T-helper 22 cell (primary cell): ENCODE measurements at places on chromosomes 1 and 21.

GRCh38 chr1:220386494-220387195, 114.4 kb upstream of the RAB3GAP2 start:
- DNase-seq = no peak

DNA sequence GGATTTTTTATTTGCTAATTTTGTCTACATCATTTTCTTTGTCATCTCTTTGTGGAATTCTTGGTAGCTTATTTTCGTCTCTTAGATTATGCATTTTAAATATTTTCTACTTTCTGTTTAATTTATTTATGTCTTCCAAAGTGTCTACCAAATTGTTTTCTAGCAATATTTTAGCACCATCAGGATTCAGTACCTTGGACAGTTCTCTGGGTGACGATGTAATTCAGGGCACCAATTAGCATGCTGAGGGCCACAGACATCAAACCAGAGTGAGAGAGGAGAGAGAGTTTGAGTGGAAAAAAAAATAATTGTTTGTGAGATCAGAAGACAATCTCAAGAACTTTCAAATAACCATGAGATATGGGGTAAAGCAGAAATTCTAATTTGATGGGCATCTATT, 169.8 kb upstream of the CXADR start:
- no peak for DNase-seq

DNA sequence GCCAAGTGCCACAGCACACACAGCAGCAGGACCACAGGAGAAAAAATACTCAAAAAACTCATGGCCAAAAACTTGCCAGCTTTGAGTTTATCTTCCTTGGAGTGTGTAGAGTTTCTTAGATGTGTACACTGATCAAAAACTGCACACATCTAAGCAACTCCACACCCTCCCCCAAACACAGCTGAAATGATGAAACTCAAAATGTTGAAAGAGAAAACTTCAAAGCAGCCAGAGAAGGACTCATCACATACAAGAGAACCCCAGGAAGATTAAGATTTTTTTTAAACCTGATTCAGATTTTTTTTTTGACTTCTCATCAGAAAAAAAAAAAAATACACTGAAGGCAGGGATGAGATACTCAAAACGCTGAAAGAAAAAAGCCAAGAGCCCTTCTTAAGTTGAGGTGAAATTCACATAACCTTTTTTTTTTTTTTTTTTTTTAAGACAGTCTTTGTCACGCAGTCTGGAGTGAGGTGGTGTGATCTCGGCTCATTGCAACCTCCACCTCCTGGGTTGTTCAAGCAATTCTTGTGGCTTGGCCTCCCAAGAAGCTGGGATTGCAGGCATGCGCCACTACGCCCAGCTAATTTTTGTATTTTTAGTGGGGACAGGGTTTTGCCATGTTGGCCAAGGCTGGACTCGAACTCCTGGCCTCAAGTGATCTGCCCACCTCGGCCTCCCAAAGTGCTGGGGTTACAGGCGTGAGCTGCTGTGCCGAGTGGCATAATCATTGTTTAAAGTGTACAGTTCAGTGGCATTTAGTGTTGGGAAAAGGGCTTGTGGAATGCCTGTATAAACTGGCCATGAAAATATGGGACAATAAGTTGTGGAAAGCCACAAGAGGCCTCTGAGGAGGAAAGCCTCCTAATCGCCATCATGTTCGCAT, 20.9 kb upstream of the PDXK start:
- DNase-seq = no peak

DNA sequence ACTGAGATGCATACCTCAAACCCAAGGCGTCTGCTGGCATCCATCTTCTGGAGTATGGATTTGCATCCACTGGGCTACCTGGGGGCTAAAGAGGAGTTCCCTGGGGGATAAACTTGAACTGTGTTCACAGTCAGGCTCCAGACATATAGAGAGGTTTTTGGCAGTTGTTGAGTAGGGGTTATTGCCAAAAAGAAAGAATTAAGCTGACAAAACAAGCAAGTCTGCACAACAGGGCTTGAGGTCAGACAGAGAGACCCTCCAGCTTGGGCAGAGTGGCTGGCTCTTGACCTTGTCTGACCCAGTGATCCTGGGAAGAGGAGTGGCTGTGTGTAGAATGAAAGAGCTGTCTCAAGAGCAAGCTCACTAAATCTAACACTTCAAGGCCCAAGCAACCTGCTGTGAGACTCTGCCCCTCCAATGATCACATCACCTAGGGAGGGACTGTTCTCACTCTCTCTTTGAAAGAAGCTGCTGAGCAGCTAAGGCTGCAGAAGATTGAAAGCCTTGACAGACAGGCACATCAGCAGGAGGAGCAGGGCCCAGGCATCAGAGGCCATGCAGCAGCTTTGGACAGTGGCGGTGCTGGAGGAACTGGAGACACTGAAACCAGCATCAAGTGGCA, 61.5 kb downstream of the SYT2 start:
- DNase-seq = no peak

GRCh38 chr1:119115311-119115710, 25.1 kb downstream of the WARS2 start:
- DNase-seq = no peak

GRCh38 chr1:201779351-201779880, 49.5 kb upstream of the IPO9 start:
- no peak for DNase-seq

GRCh38 chr21:34953950-34954349, 95.2 kb downstream of the RUNX1 start:
- DNase-seq = no peak

- DNase-seq = peak; percentile 18
These were observed 898 bp downstream of the MFSD2A start for GRCh38 chr1:39955547-39956539.

DNA sequence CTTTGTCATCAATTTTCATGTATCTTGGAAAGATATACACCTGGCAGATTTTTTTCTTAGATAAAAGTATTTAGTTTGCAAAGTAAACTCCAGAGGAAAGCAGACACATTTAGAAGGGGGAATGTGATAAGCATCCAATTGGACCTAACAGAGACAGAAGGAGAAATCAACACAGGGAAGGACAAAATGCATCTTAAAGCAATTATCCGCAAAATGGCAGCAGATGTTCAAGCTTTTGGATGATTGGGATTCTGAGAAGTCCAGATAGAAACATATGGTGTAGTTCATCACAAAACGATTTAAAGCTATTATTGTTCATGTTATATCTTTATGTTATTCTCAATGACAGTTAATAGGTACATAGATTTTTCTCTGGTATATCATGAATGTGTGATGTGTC, 1153.1 kb upstream of the B3GALT2 start:
- DNase-seq = no peak

GRCh38 chr1:38173848-38174247, 127.3 kb upstream of the POU3F1 start:
- no peak for DNase-seq

DNA sequence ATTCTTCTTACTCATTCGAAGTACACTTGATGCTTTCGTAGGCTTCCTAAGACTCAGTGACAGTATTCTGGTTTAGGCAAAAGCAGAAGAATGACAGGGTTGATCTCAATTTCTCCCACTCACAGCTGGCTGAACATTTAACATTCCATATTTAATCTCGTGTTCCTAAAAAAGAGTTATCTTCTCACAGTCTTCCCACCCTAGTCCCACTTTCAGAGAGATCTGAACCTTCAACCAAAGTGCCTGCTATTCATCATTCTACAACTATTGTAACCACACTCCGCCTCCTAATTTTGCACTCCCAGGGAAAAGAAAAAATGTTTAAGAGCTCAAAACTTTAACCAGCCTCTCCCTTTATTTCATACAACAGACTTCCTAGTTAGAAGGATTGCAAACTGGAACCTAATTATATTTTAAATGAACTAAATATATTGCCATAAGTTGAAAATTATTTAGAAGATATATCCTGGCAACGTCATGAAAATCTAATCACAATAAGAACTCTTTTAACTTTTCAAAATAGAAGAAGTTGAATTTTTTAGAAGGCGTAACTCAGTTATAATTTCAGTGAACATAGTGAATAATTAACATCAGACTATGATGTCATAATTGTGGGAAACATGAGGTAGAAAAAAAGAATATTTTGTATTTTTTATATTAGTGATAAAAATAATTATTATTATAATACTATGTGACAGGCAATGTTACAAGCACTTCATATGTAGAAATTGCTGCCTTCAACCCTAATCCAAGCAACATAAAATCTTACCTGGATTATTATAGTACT, 540.9 kb upstream of the ADGRL2 start:
- no peak for DNase-seq

DNA sequence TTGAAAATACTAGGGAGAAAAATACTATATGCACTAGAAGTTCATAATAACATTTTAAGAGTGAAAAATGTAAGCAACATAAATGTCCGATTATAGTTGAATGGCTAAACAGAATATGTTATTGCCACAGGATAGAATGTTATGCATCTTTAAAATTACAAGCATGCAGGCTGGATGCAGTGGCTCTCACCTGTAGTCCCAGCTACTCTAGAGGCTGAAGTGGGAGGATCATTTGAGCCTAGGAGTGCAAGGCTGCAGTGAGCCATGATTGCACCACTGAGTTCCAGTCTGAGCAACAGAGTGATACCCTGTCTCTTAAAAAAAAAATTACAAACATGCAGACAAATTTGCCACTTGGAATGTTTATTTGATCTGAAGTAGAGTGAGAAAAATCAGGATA, 3.0 kb upstream of the BATF3 start:
- DNase-seq = no peak

DNA sequence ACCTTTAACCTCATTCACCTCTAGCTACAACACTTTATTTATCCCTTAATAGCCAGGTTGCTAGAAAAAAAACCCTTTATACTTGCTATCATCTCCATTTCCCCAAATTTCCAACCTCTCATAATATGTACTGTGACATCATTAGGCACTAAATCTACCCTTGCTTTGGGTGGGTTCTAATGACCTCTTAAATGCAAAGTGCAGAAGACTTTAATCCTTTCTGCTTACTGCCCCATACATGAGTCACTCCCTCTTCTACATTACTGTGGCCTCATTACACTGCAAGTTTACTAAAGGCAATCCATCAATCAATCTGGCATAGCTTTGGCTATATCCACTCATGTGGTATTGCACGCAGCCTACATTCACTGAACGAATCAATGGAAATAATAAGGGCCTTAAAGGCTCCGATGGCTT, 353.3 kb downstream of the SMYD3 start:
- DNase-seq = no peak

DNA sequence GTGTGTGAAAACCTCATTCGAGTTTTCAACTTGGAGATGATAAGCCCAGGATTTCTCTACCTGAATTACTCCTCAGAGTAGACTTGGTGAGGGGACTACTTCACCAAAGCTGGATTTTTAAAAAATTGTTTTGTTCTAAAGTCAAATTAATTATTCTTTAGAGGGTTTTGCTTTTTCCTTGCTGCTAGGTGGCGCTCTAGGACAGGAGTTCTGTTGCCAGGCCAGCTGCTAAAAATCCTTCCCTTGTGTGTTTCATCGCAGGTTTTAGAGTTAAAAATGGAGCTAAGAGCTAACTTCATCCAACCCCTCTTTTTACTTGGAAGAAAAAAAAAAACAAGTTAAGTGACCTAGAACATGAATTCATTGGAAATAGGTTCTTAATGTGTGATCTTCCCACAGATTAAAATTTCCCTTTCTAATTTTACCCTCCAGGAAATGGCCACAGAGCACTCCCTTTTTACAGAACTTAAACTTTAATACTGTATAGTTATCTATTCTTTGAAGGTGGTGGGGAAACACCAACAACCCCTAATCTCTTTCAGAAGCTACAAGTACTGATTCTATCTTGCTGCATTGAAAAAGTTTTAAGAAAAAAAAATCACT, 36.7 kb upstream of the FAM163A start:
- peak; percentile 22 for DNase-seq

- DNase-seq = no peak
These were observed 60.5 kb upstream of the USP25 start for GRCh38 chr21:15669247-15669646.

DNA sequence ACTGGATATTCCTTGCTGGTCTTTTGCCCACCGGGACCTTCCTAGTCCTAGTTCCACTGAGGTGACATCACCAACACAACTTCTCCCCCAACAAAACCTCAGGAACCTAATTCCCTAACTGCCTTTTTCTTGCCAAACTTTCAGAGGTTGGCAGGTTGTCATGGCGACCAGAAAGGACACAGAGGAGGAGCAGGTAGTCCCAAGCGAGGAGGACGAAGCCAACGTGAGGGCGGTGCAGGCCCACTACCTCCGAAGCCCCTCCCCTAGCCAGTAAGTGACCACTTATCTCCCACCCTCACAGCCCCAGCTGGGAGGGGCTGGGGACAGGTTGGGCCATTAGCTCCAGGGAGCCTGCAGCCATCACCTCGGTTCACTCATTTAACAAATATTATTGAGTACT, 815 bp downstream of the STYXL2 start:
- no peak for DNase-seq

DNA sequence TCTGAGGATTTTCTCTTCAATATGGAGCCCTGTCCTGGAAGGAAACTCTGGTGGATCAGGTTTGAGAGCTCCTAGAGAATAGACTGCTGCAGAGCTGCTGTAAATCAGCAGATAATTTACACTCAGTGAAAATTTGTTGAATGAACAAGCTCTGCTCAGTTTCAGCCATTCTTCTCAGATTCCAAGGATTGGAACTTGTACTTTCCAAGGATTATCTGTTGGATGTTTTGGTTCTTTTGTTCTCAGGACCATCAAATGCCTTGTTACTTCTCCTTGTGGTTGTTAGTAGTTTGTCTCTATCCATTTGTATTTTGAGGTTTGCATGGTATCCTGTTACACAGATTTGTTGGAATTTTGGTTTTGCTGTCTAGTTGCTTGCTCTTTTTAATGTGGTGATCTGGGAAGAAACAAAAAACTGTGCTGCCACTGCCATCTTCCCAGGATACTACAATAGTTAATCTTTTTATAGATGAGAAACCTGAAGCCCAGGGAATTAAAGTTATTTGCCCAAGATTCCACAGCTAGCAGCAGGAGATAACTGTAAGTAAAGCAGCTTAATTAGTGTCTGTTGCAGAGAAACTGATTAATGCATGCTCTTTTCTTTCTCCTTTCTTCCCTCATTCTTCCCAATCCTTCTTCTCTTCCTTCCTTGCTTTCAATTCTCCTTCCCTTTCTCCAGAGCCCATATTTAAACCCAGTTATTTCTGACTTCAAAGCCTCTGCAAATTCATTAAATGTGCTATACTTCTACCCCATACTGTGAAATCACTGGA, 21.7 kb upstream of the KIFAP3 start:
- no peak for DNase-seq

DNA sequence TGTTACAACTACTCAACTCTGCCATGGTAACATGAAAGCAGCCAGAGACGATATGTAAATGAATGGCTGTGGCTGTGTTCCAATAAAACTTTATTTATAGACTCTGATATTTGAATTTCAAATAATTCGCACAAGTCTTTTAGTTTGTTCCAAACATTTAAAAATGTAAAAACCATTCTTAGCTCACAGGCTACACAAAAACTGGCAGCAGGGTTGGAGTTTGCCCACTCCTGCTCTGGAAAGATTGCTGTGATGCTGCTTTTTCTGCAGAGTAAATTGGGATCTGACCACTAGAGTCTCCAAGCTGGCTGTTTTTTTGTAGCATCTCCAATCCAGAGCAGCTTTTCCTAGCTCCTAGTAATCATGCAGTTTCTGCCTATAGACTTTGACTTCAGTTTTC, 157.5 kb downstream of the CHRM3 start:
- DNase-seq = no peak

- no peak for DNase-seq
These were observed 701.2 kb upstream of the PTBP2 start for GRCh38 chr1:96020378-96020777.
